ENCODE measurements at places on chromosomes 7 and 10. TPM values are rescaled to one million over a fixed set of nuclear protein-coding genes. Genes with fewer than 3 reads are reported as not detected.

The FKBP6 gene
- total RNA-seq, result not detected

The SERPINE1 gene
- 6.6 TPM for total RNA-seq

The CCDC172 gene
- total RNA-seq, result not detected

The OR13A1 gene
- total RNA-seq, result not detected

The C10orf90 gene
- total RNA-seq, result 0.20 TPM

Measured in mucosa of gallbladder (tissue), 1 donor.